ENCODE measurements at places on chromosomes 6 and 20.

GRCh38 chr20:50376179-50376887 is 133.8 kb upstream of the PTPN1 start:
- DNase-seq: no peak

GRCh38 chr20:37911838-37912281 is 8.9 kb downstream of the VSTM2L start:
- DNase-seq: peak; percentile 58

DNA sequence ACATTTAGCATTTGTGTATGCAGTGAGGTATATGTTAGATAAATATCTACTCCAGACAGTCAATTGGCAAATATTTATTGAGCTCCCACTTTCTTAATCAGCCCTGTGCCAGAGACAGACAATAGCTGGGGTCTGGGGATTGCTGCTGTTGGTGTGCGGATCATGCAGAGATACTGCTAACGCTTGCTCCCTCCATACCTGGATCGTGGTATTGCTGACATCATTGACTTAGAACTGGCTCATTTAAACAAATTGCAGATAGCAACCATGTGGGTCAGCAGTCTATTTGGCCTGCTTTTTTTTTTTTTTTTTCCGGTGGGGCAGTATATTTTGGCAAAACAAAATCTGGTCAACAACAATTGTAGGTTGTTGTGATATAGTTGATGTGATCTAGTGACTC is 9.5 kb downstream of the ARID1B start:
- no peak for DNase-seq

GRCh38 chr6:71523548-71523947 is 234.9 kb downstream of the OGFRL1 start:
- DNase-seq: no peak

DNA sequence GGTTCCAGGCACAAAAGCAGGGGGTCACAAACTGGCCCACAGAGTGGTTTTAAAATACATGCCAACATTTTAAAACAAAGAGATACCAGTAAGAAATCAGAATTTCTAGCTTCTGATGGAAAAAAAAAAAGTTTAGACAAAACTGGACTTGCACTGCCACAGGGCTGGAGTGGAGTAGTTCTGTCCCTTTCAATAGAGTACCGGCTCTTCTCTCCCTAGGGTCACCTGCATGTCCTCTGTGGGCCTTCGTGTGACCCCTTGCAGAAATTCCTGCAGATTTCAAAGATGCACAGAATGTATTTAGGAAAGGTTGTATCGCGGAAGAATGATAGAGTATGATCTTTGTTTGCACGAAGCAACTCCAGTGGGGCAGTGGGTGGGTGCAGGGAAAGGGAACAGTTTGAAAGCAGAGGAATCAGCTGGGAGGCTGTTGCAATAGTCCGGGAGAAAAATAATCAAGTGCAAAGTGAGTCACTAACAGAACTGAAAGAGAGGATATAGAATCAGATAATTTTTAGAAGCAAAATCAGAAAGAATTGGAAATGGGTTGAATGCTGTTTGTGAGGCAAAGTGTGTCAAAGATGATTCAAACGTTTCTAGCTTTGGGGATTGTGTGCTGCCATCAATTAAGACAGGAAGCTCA is 97.3 kb upstream of the STXBP5 start:
- DNase-seq: no peak

DNA sequence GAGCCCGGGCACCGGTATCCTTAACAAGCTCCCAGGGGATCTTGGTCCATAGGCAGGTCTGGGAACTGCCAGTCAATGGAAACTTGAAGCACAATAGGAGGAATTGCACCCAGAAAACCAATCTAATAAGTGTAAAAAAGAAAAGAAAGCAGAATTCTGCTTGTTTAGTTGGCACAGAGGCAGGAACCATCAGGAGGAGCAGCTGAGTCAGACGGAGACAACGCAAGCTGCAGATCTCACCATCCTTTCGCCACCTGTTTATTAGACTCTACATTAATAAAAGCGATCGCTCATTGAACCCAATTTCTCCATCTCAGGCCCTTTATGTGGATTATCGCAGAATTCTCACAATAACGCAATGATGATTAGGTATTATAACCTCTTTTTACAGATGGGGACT is 9.8 kb downstream of the ZFP64 start:
- no peak for DNase-seq

GRCh38 chr6:51116723-51117122 is 298.1 kb downstream of the TFAP2B start:
- no peak for DNase-seq

DNA sequence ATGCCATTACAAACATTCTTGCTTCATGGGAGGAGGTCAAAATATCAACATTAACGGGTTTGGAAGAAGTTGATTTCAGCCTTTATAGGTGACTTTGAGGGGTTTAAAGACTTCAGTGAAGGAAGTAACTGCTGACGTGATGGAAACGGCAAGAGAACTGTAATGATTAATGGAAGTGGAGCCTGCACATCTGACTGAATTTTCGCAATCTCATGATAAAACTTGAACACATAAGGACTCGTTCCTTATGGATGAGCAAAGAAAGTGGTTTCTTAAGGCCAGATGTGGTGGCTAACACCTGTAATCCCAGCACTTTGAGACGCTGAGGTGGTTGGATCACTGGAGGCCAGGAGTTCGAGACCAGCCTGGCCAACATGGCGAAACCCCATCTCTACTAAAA is 226.1 kb downstream of the BCAS1 start:
- no peak for DNase-seq

GRCh38 chr6:166949528-166950442 is 6.6 kb downstream of the RNASET2 start:
- DNase-seq: no peak

- DNase-seq: no peak
Observed at GRCh38 chr20:7879883-7880282, 60.4 kb downstream of the HAO1 start.

DNA sequence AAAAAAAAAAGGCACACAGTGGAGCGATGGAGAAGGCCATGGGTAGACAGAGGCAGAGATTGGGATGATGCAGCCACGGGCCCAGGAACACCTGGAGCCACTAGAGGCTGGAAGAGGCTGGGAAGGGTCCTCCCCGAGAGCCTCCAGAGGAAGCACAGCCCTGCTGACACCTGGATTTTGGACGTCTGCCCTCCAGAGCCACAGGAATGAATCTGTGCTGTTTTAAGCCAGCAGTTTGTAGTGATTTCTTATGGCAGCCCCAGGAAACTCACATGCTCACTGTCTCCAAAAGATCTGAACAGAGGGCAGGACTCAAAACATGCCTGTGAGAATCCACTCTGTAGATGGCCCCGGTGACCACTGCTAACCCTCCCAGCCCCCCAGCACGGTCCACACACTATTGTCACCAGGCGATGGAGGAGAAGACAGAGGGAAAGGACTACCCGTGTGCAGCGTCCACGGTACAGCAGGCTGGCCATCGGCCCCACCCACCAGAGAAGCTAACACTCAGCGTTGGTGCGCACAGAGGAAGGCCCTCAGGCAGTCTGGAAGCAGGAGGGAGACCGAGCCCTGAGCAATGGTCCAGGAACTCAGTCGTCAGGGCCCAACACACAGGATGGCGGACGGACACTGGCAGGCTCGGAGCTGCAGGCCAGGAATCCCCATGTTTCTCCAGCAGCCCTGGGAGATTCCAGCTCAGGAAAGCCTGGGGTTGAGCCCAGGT is 99.7 kb downstream of the BMP7 start:
- DNase-seq: no peak

DNA sequence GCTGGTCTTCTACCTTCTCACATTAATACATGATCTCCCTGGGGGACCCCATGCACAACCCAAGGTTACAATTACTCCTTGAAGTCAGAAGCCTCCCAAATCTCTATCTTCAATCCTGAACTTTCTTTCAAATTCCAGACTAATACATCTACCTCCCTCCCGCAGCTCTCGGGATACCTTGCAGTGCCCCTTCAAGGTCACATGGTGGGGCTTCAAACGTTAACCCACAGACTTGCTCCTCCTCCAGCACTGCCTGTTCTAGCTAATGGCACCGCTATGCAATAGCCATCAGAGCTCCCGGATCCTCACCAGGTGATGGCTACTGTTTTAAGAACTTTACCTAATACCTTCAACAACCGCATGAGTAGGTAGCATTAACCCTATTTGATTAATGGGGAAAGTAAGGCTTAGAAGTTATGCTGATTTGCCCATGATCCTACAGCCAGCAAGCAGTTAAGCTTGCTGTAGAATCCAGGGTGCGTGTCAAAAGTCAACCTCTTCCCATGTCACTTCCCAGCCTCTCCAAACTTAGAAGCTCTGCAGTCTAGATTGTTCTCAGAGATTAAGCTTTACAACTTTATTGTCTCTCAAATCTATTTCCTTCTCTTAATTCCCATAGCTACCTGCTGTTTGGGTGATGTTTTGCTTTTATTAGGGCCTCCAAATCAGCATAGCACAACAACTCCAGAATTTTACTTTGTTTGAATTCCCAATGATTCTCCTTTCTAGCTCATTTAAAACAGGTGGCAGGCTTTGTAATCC is 44.7 kb downstream of the PLAGL1 start:
- DNase-seq: no peak

DNA sequence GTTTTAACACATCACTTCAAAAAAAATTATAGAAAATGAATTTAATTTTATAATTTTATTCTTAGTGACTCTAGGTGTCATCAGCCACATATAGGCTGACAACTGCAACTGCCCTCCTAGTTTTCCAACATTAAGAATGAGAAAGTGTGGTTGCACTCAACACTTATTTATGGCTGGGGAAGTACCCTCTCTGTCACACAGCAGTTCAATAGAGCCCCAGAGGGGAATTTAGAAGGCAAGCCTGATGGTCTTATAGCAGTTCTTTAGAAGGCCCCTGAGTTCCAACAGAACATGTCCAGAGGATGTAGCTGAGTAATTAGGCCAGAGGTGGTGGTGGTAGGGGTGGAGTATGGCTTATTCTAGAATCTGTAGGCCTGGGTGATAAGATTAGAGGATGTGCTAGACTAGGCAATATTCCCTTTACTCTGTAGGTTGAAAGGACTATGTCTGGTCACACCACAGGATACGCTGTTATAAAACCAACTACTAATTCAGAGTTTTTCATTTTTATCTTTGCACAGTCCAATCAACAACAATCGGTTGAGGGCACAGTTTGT is 226.5 kb upstream of the CITED2 start:
- no peak for DNase-seq
